ENCODE measurements at places on chromosomes 12 and 14. TPM values are rescaled to one million over a fixed set of nuclear protein-coding genes. Genes with fewer than 3 reads are reported as not detected.

- DNase-seq: no peak
Measured at GRCh38 chr12:76310110-76310509, 38.1 kb downstream of the BBS10 start.

DNA sequence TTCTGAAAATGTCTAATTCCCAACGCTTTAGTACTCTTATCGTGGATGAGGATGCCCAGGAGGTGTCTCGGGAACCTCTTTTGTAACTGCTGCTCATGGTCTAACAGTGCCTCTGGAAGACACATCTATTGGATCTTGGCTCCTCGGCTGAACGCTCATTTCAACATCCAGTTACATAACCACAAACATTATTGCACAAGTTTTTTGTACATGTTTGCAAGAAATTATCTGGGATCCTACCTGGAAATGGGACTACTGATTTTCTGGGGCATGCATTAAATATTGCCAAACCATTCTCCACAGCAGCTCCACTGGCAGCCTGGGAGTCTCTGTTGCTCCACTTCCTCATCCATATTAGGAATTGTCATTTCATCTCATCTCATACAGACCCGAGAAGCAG, 117.5 kb upstream of the EVL start:
- no peak for DNase-seq

DNA sequence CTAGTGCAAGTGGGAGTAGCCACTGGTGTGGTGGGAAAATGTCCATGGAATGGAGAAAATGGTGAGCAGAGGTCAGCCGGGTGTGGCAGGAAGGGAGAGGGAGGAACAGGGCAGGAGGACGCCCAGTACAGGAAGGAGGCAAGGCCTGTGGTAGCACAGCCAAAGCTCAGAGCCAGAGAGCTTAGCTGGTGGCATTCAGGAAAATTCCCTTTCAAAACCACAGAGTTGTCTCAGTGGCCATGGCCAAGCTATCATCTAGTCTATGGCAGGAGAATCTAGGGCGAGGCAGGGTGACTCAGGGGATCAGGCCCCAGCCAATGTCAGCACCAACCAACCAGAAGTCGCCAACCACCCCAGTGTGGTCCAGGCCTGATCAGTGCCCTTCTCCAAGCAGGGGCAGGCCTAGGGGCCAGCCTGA, 67.7 kb upstream of the DDX11 start:
- DNase-seq: no peak

DNA sequence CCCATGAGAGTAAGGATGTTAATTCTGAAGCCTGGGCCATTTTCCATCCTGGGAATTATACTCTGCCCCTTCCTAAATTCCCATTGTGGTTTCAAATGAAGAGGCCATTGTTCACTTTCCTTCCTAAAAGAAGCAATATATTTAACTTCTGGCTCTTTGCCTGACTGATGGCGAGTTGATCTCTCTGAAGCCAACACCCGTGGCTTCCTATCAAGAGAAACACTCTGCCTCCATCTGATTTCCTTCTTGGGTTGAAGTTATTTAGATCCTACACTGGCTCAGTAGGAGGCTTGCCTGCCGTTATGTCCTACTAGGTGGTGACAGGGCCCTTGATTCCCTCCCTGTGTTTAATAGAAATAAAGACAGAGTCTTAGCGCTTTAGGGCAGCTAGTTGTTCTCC, 97.4 kb downstream of the PRKCH start:
- no peak for DNase-seq

- DNase-seq: no peak
Measured at GRCh38 chr12:57031789-57032188, 15.5 kb upstream of the TAC3 start.

DNA sequence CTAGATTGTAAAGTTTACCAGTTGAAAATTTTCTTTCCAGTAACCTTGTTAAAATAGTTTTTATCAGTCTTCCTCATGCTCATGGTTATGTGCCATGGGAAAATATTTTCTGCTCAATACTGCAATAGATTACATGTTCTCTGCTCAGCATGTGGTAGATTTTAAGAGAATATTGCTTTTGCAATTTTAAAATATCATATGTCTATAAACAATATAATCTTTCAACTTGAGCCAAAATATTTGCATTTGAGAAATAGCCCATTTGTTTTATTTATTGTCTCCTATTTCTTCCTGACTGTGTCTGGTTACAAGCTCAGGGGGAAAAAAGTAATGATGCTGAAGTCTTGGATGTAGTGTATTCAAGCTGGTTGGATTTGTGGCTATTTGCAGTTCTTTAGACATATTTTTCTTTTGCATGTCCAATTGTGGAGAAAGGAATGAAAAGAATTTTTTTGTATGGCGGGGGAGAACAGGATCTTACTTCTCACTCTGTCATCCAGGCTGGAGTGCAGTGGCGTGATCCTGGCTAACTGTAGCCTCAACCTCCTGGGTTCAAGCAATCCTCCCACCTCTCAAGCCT, 342.6 kb upstream of the NAV3 start:
- no peak for DNase-seq

DNA sequence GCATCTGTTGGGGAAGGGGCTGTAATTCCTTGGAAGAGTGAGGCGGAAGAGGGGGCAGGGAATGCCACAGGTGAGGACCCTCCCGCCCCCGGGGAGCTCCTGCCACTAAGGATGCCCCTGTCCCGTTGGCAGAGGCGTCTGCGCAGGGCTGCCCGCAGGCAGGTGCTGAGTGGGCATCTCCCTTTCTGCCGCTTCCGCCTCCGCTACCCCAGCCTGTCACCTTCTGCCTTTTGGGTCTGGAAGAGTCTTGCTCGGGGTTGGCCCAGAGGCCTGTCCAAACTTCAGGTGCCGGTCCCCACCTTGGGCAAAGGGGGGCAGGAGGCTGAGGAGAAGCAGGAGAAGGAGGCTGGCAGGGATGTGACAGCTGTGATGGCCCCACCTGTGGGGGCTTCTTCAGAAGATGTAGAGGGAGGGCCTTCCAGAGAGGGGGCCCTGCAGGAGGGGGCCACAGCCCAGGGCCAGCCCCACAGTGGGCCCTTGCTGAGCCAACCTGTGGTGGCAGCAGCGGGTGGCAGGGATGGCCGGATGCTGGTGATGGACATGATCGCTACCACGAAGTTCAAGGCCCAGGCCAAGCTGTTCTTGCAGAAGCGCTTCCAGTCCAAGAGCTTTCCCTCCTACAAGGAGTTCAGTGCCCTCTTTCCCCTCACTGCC, 10.0 kb downstream of the VRTN start:
- no peak for DNase-seq

DNA sequence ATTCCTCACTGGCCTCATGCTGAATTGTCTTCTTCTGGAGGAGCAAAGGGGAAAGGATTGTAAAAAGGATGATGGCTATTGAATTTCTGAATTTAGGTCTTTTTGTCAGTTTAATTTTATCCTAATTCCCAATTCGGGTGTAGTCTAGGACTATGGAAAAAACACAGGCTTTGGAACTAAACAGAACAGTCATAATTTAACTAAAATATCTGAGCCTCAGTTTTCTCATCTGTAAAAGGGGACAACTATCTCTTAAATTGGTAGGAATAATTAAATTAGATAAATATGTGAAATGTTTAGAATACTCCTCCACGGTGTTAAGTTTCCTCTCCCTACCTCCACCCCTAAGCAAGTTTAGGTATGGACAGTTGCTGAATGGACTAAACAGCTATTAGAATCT, 3.2 kb upstream of the SP1 start:
- no peak for DNase-seq

DNA sequence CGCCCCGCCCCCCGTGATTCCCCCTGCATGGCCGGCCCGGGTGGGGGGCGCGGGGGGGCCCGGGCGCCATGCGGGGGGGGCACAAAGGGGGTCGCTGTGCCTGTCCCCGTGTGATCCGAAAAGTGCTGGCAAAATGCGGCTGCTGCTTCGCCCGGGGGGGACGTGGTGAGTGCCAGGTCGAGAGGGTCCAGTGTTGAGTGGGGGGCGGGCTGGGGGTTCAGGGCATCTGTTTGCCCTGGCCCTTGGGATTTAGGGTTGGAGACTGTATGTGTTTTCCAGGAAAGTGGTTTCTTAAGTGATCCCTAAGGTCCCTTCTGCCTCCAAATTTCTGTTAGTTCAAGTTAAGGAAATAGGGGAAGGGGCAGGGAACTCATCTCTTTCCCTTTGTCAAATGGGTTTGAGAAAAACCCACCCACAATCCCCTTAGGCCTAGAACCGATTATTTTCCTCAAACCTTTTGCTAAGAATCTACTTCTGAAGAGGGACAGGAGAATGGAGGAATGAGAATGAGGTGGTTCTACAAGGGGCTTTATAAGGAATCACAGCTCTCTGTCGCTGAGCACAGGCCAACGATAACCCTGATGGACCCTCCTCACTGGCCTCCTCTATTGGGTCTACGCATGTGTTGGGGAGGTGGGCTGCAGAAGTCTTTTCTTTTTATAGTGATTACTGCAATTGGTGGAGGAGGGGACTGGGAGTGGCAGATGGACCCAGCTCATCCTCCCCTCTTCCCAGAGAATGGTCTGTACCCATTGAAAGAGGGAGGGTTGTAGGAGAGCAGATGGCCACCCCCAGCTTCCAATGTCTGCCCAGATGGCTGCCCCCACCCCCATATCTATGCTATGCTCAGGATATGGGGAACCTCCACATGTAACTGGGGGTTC, 834 bp downstream of the ARHGEF25 start:
- DNase-seq: no peak

GRCh38 chr12:91100906-91101305, 10.4 kb downstream of the LUM start:
- DNase-seq: no peak

- DNase-seq: no peak
Measured at GRCh38 chr12:93363841-93364297, 13.9 kb upstream of the NUDT4 start.

- no peak for DNase-seq
Measured at GRCh38 chr14:76490735-76491134, 114.8 kb downstream of the ESRRB start.

- DNase-seq: no peak
Measured at GRCh38 chr14:103149351-103150237, 26.3 kb downstream of the TNFAIP2 start.

- no peak for DNase-seq
Measured at GRCh38 chr12:52216807-52217206, 16.2 kb upstream of the KRT7 start.

DNA sequence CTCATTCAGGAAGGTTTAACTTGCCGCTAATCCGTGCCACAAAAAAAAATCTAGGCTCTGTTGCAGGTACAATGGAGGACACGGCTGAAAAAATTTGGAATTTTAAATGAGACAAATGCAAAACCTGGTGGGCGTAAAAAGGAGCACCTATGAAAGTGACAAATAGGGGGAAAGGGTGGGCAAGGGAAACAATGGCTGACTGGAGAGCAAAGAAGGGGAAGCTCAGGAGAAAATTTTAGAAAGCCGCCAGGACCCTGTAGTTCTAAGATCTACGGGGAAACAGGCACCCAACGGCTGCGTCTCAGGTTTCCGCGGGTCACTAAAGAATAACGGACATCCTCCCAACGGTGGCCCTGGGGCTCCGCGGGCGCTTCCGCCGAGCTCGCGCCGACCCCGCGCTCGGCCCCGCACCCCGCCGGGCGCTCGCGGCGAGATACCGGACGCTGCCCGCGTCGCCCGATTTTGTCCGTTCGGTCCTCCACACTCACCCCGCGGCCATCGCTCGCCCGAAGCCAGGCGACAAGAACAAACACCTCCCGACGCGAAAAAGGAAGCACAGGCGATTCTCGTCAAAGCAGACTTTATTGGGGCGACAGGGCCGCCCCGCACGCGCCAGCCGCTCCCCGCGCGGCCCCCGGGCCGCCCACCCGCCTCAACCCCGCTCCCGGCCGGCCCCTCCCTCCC, 1.1 kb upstream of the YY1 start:
- DNase-seq: no peak

GRCh38 chr14:54226103-54226502, 170.7 kb upstream of the CDKN3 start:
- DNase-seq: no peak

DNA sequence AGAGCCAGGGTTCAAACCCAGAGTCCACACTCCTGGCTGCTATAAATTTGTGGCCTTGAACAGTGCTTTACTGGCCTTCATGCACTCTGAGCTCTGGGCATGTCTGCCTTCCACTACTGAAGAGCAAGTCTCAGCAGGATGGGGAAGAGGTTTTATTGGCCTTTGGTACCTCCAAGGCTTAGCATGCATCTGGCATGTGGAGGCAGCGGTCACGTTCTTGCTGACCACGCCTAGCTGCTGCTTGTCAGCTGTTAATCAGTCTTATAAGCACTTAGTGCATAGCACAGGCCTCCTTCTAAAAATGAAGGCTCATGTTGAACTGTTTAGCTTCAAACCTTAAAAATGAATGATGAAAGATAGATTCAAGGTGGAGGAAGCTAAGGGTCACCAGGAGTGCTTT, 177.5 kb downstream of the PELI2 start:
- no peak for DNase-seq

DNA sequence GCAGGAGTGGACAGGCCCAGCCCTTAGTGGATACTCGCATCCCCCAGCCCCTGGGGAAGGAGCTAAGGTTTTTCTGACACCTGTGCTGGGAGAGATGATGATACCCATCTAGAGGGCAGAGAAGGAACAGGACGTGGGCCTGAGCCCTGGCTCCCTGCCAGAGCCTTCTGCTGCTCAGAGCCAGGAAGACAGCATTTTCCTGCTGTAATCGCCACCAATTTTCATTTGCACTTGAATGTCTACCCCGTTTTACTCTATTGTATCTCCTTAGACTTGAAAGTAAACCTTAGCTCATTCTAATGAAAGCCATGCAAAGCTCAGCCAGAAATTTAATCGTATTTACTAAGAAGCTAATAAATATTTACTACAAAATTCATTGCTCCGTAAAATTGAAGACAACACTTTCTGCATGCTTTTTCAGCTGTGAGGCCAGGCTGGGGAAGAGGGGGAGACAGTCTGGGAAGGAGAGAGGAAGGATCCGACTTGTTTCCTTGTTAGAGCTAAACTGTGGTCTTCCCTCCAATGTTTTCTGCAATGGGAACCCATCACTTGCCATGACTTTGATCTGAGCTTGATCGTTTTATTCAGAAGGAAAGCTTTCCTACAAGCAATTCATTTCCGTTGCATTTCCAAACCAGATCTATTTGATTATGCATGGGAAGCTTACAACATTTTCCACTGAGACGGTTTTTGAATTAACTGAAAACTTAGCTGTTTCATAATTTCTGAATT, 17.6 kb upstream of the TRAF3 start:
- no peak for DNase-seq

GRCh38 chr14:44109036-44109435, 398.0 kb downstream of the FSCB start:
- DNase-seq: no peak

GRCh38 chr12:79769189-79769859, 78.6 kb upstream of the PAWR start:
- no peak for DNase-seq

- no peak for DNase-seq
Measured at GRCh38 chr12:6832125-6832524, 3.9 kb downstream of the P3H3 start.

Gene LRRC43
- not detected for total RNA-seq

Gene GNPNAT1
- total RNA-seq: 78.2 TPM

Gene FGD4
- 52.7 TPM for total RNA-seq

Gene GNB3
- total RNA-seq: 9.3 TPM

Gene LRRC10
- not detected for total RNA-seq

Gene EIF4B
- total RNA-seq: 279 TPM

Gene KRT6C
- not detected for total RNA-seq

Gene TESPA1
- total RNA-seq: 0.28 TPM

Gene TAS2R9
- total RNA-seq: not detected

Gene KSR2
- 0.07 TPM for total RNA-seq

Gene GPRC5A
- total RNA-seq: 123 TPM

Gene NANOG
- 0.27 TPM for total RNA-seq

Gene TMEM63C
- total RNA-seq: not detected

Gene B4GALNT3
- 16.8 TPM for total RNA-seq

Measured in thoracic aorta (tissue), 2 donors.